ENCODE measurements at places on chromosomes 2 and 18. TPM values are rescaled to one million over a fixed set of nuclear protein-coding genes. Genes with fewer than 3 reads are reported as not detected.

Gene SERPINB13
- not detected for total RNA-seq

DNA sequence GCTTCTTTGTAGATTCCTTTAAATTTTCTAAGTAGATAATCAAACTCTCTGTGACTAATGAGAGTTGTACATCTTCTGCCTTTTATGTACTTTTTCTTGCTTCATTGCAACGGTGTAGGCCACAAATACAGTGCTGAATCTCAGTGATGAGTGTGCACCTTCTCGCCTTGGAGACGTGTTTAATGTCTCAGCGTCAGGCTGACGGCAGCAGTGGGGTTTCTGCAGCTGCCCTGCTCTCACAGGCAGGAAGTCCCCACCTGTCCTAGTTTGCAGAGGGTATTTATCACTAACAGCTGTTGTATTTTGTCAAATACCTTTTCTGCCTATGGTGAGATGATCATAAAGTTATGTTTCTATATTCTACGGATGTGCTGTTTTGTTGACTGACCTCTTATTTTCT is 13.3 kb downstream of the AGXT start:
- DNase-seq: no peak
- no peaks in the 10 kb centered on the region for H3K36me3 ChIP-seq
- H3K4me1 ChIP-seq: no peaks in the 10 kb centered on the region
- no peak overlapping the region for H3K27ac ChIP-seq
- no peak overlapping the region for H3K4me3 ChIP-seq

Gene ANKRD30B
- total RNA-seq: not detected

DNA sequence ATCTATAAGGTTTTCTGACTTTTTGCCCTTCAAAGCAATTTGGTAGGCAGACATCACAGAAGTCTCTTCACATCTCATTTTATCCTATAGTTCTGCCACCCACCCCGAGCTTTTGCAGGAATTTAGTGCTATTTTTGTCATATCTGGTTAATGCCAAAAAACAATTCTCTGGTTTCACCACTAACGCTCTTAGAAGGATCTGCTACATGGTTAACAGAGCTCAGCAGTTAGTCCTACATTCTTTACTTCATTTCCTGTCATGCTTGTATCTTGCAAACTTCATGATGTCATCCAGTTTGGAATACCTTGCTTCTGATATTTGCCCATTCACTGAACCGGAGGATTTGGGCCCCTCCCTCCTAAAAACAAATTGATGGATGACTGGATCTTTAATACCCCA is 116.8 kb upstream of the SERPINE2 start:
- H3K4me3 ChIP-seq: no peak overlapping the region
- H3K4me1 ChIP-seq: no peaks in the 10 kb centered on the region
- no peak overlapping the region for H3K27ac ChIP-seq
- H3K27me3 ChIP-seq: peaks cover 2% of the 10 kb centered on the region
- DNase-seq: no peak
- H3K36me3 ChIP-seq: no peaks in the 10 kb centered on the region

DNA sequence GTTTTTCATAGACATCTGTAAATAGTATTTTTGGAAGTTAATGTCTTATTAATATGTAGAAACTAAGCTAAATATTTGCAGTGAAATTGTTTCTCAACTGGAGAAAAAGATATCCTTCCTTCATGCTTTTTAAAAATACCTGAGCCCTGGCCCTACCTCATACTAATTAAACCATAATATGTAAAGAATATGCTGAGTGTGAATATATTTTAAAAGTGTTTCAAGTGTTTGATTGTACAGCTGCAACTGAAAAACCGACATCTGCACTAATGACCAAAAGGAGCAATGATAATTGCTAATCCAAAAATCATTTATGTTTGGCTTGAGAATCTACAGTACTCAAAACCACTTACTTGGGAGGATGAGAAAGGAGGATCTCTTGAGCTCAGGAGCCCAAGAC is 156.7 kb downstream of the MBD5 start:
- H3K27me3 ChIP-seq: no peaks in the 10 kb centered on the region
- H3K36me3 ChIP-seq: no peaks in the 10 kb centered on the region
- H3K27ac ChIP-seq: no peak overlapping the region
- no peak for DNase-seq
- no peak overlapping the region for H3K4me3 ChIP-seq
- H3K4me1 ChIP-seq: no peaks in the 10 kb centered on the region

Gene IL1B
- total RNA-seq: 5.6 TPM

- no peak overlapping the region for H3K27ac ChIP-seq
- no peak for DNase-seq
- H3K4me3 ChIP-seq: no peak overlapping the region
- H3K27me3 ChIP-seq: no peaks in the 10 kb centered on the region
- no peaks in the 10 kb centered on the region for H3K4me1 ChIP-seq
These were observed 90.6 kb upstream of the CYP26B1 start for GRCh38 chr2:72238311-72238710.

GRCh38 chr18:42480441-42480840 is 525.4 kb downstream of the PIK3C3 start:
- no peaks in the 10 kb centered on the region for H3K36me3 ChIP-seq
- H3K27ac ChIP-seq: no peak overlapping the region
- no peaks in the 10 kb centered on the region for H3K4me1 ChIP-seq
- no peaks in the 10 kb centered on the region for H3K27me3 ChIP-seq

DNA sequence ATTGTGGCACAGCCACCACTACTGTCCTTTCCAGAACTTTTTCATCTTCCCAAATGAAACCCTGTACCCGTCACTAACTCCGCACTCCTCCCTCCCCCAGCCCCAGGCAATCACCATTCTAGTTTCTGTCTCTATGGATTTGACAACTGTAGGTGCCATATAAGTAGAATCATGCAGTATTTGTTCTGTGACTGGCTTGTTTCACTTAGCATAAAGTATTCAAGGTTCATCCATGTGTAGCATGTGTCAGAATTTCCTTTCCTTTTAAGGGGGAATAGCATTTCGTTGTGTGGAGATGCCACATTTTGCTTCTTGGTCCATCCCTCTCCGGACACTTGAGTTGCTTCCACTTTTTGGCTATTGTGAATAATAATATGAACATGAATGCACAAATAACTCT is 842 bp upstream of the CKAP2L start:
- no peak for DNase-seq
- no peaks in the 10 kb centered on the region for H3K36me3 ChIP-seq
- peaks cover 21% of the 10 kb centered on the region for H3K4me1 ChIP-seq
- peak overlapping the region; percentile 85 for H3K4me3 ChIP-seq
- H3K27me3 ChIP-seq: no peaks in the 10 kb centered on the region
- peak overlapping the region; percentile 18 for H3K27ac ChIP-seq

Gene CPLX4
- not detected for total RNA-seq
